ENCODE measurements at places on chromosomes 3 and 15. TPM values are rescaled to one million over a fixed set of nuclear protein-coding genes. Genes with fewer than 3 reads are reported as not detected.

The CNTN4 gene
- under 0.01 TPM for total RNA-seq

The PPP4R2 gene
- 86.8 TPM for total RNA-seq

The NOX5 gene
- not detected for total RNA-seq

The RETNLB gene
- not detected for total RNA-seq

The GABRR3 gene
- total RNA-seq = not detected

The HEXA gene
- total RNA-seq = 42.6 TPM

The EFL1 gene
- 33.9 TPM for total RNA-seq

The LIPC gene
- not detected for total RNA-seq

The CCDC191 gene
- 1.1 TPM for total RNA-seq

The YEATS2 gene
- 42.2 TPM for total RNA-seq

The CPNE9 gene
- total RNA-seq = not detected

The GATM gene
- 0.32 TPM for total RNA-seq

The EID1 gene
- 581 TPM for total RNA-seq

The LRRC49 gene
- total RNA-seq = 10.0 TPM

The ISL2 gene
- not detected for total RNA-seq

The SLC27A2 gene
- 0.61 TPM for total RNA-seq

The TMEM40 gene
- total RNA-seq = not detected

The RPL14 gene
- 417 TPM for total RNA-seq

The PLIN1 gene
- total RNA-seq = 0.15 TPM

The PHLDB2 gene
- 139 TPM for total RNA-seq

The GOLGA6L7 gene
- not detected for total RNA-seq

The CCDC54 gene
- total RNA-seq = not detected

The PLSCR1 gene
- total RNA-seq = 201 TPM

The CMTM8 gene
- 1.5 TPM for total RNA-seq

The WNT7A gene
- not detected for total RNA-seq

The ARMC8 gene
- total RNA-seq = 59.0 TPM

The CTXN2 gene
- total RNA-seq = not detected

The GHSR gene
- not detected for total RNA-seq

The FAM174B gene
- total RNA-seq = 0.97 TPM

The TUSC7 gene
- total RNA-seq = under 0.01 TPM

The EFCC1 gene
- total RNA-seq = not detected

The SLC12A8 gene
- 0.65 TPM for total RNA-seq

The PPP1R2 gene
- 60.2 TPM for total RNA-seq

The PLXND1 gene
- total RNA-seq = 148 TPM

The DHX30 gene
- total RNA-seq = 73.4 TPM
